ENCODE measurements at places on chromosomes 16 and 17.

DNA sequence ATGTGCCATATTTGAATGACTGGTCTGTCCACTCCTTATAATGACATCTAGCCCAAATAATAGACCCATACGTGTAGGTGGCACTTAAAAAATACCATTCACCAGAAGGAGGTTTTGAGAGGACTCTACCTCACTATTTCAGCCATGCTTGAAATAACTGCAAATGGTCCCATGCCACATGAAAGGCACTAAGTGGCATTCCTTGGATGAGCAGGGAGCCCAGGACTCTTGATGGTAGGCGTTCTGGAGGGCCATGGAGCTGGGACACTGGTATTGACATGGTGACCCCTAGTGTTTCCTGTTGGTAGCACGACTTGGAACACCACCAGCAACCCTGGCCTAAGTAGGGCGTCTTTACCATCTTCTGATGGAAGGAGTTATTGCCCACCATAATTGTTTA is 148.7 kb upstream of the ZFHX3 start:
- DNase-seq = peak; percentile 29

DNA sequence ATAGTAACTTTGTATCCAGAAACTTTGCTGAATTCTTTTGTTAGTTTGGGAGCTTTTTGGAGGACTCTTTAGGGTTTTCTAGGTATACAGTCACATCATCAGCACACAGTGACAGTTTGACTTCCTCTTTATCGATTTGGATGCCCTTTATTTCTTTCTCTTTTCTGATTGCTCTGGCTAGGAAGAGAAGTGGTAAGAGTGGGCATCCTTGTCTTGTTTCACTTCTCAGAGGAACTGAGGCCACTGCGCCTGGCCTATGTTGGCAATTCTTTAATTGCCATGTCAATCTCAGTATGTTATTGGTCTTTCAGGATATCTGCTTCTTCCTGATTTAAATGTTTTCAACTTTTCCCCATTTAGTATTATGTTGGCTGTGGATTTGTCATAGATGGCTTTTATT is 24.6 kb downstream of the ATF7IP2 start:
- no peak for DNase-seq

DNA sequence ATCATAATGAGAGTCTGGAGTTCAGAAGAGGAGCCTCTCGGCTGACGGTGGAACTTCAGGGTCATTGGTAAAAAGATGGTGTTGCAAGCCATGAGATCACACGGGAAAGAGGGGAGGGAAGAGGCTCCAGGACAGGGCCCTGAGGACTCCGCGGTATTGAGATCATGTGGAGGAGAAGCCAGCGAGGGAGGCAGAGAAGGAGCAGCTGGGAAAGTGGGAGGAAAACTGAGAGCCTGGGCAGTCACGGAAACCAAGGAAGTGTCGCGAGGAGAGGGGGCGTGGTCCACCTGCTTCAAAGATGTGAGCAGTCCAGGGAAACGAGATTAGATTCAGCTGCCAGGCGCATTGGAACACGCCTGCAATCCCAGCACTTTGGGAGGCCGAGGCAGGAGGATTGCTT is 27.7 kb upstream of the SBK1 start:
- DNase-seq = no peak

GRCh38 chr17:57823469-57824401 is 26.1 kb downstream of the MRPS23 start:
- DNase-seq = no peak

- no peak for DNase-seq
These were observed 302.7 kb upstream of the PMFBP1 start for GRCh38 chr16:72474501-72475123.

DNA sequence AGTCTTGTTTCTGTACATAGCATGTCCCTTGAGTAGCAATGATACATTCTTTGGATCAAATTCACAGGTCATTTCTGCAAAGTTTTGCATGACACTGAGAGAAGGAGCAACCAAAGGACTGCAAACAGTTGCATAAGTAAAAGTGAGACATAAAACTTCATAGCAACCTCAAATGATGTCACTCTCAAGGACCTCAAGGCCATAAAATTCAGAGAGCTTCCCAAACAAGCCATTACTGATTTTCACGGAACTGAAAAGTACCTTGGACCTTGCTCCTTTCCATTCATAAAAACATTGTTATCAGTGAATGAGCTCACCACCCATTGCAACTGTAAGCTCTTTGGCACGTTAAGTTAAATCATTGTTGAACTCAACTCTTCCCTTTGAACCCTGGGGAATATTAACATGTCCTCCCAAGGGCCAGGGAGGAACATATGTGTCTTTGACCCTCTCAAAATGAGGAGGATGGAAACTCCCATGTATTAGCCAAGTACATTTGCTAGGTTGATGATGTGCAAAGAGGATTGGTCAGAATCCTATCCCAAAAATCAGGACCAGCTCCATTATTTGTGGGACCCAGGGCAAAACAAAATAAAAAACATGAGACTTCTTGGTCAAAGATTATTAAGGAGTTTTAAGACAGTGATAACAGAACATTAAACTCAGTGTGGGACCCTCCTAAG is 275.0 kb upstream of the DYNLRB2 start:
- DNase-seq = no peak

GRCh38 chr16:22050963-22051362 is 41.4 kb upstream of the VWA3A start:
- DNase-seq = no peak
